GM23338 (cell line): ENCODE measurements at places on chromosomes 16 and 17. TPM values are rescaled to one million over a fixed set of nuclear protein-coding genes. Genes with fewer than 3 reads are reported as not detected.

PLEKHH3 gene
- total RNA-seq = 24.2 and 24.8 TPM in 2 replicates

CASKIN1 gene
- total RNA-seq = 2.4 and 6.2 TPM in 2 replicates

C16orf74 gene
- 11.3 and 12.1 TPM in 2 replicates for total RNA-seq

KRTAP1-1 gene
- total RNA-seq = not detected in 2 replicates

GAS2L2 gene
- not detected in 2 replicates for total RNA-seq

BAIAP3 gene
- 13.0 and 23.0 TPM in 2 replicates for total RNA-seq

GNAO1 gene
- total RNA-seq = 20.0 and 24.8 TPM in 2 replicates

DNAH9 gene
- total RNA-seq = 0.27 TPM in 1 of 2 replicates, not detected in the other

AGRP gene
- total RNA-seq = not detected in 2 replicates

RASL10B gene
- 23.1 and 26.2 TPM in 2 replicates for total RNA-seq

SULT1A2 gene
- 0.12 and 0.17 TPM in 2 replicates for total RNA-seq

ZNF597 gene
- total RNA-seq = 2.4 and 3.8 TPM in 2 replicates

STAT5A gene
- total RNA-seq = 14.6 and 18.1 TPM in 2 replicates

TENT4B gene
- total RNA-seq = 18.3 and 21.3 TPM in 2 replicates

PIRT gene
- total RNA-seq = not detected in 2 replicates

LGALS9B gene
- not detected in 2 replicates for total RNA-seq

GUCY2D gene
- total RNA-seq = 0.07 TPM in 1 of 2 replicates, not detected in the other

COX6A2 gene
- total RNA-seq = not detected in 2 replicates

ARHGDIG gene
- total RNA-seq = 1.0 and 1.2 TPM in 2 replicates

DOC2B gene
- total RNA-seq = 2.4 and 3.8 TPM in 2 replicates

PRR11 gene
- total RNA-seq = 40.0 and 42.7 TPM in 2 replicates

TAX1BP3 gene
- 113 and 134 TPM in 2 replicates for total RNA-seq

TMED6 gene
- not detected in 2 replicates for total RNA-seq

TSPOAP1 gene
- total RNA-seq = 11.8 and 12.9 TPM in 2 replicates

TEX14 gene
- 0.78 and 0.80 TPM in 2 replicates for total RNA-seq
